ENCODE measurements at places on chromosomes 2 and 18.
A peak's percentile ranks its signal among the peaks of the same experiment; 100 is the strongest.

GRCh38 chr2:46175419-46175818 lies 121.8 kb upstream of the EPAS1 start:
- DNase-seq: peak; percentile 40

DNA sequence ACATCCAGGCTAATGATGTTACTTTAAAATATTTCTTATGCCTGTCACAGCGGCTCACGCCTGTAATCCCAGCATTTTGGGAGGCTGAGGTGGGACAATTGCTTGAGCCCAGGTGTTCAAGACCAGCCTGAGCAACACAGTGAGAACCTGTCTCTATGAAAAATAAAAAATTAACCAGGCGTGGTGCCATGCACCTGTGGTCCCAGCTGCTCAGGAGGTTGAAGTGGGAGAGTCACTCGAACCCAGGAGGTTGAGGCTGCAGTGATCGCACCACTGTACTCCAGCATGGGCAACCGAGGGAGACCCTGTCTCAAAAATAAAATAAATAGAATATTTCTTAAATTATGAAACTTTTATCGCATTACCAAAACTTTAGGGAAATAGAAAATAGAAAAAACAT lies 28.1 kb upstream of the ACTR3 start:
- no peak for DNase-seq

DNA sequence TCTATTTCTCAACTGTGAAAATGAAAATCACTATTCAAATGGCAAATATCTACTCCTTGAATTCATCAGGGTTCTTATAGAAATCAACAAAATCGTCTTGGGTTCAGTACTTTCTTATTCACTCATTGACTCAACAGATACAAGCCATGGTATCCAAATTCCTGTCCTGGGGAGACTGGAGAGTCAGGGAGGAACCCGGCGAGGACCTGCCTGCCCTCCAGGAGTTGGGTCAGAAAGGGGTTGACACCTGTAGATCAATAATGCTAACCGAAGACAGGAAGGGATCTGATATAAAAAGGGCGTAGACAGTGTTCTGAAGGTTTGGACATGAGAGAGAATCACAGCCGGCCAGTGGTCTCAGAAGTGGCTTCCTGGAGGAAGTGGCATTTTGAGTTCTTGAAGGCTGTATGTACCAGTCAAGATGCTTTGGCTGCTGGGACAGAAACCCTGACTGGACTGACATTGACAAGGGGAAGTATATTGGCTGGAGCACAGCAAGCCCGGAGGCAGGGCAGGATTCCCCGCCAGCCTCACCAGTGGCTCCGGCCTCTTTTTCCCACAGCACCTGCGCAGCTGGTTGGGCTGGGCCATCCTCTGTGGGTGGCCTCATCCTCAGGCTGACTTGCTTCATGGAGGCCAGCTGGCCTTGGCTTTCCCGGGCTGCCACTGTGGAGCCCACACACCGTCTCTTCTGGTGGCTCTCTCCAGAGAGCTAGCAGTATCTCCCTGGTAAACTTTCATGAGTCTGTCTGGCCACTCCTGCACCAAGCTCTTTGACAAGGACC lies 3.0 kb downstream of the LRRFIP1 start:
- DNase-seq: no peak

- DNase-seq: peak; percentile 19
Measured at GRCh38 chr18:62249478-62250097, 62.5 kb downstream of the RELCH start.

DNA sequence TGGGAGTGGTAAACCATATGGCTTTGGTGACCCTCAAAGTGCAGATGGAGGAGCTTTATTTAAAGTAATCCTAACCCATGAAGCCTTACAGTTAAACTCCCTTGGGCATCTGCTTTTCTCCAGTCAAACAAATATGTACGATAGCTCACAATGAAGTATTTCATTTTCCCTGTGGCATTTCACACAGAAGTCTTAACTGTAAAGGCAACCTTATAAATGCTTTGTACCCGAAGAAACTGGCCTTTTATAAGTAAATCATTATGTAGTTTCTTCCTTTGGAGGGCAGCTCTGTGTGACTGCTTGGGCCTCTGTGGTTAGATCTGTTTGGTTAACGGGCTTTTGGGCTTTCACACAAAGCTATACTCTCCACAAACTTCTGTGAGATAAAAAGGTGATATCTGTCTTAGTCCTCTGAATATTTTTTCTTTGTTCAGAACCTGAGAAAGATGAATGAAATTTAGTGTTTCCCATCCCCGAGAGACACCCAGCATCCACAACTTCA lies 46.6 kb downstream of the SCN1A start:
- DNase-seq: no peak

- DNase-seq: no peak
Measured at GRCh38 chr2:17835516-17835915, 19.3 kb downstream of the MSGN1 start.

DNA sequence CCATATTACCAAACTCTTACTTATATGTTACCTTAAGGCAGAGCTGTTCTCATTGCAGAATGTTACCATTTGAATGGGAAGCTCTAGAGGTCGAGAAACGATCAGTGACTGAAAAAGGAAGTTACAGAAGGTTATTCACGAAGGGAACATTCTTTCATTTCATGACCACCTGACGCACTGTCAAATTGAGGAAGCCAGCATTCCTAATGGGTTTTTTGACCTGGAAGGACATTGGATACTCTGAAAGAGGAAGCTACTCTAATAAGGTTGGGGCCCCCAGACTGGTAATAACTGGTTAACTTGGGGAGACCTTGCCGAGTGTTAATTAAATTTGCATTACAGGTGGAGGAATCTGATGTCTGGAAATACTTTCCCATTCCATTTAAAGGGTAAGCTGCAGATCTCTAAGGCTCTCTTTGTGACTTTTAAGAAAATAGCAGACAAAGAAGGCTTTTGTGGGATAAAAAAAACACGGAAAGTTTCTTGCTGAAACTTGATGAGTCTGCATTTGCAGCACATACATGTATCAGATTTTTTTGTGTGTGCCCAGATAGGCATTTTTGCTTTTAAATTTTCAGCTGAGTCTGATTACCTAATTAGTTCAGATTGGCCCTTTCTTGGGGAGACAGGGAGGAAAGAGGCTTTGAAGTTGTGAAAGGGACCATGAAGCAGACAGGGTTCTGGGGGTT lies 137.1 kb downstream of the LTBP1 start:
- no peak for DNase-seq

- no peak for DNase-seq
Measured at GRCh38 chr2:198100346-198100745, 296.0 kb downstream of the PLCL1 start.

DNA sequence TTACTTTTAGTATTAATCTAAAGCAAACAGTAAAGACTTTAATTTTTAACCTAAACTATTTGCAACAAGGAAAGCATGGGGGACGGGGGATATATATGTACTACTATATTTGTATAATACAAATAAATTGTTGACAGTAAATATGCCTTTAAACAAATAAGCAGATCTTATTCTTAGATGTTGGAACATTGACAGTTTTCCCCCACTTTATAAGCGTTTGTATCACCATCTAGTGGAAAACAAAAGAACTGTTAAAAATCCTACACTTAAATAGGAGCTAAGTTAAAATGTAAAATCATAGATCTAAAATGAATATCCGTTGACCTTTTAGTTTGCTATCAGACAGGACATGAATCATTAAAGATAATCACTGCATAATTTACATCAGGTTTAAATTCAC lies 50.0 kb downstream of the RBBP8 start:
- no peak for DNase-seq

DNA sequence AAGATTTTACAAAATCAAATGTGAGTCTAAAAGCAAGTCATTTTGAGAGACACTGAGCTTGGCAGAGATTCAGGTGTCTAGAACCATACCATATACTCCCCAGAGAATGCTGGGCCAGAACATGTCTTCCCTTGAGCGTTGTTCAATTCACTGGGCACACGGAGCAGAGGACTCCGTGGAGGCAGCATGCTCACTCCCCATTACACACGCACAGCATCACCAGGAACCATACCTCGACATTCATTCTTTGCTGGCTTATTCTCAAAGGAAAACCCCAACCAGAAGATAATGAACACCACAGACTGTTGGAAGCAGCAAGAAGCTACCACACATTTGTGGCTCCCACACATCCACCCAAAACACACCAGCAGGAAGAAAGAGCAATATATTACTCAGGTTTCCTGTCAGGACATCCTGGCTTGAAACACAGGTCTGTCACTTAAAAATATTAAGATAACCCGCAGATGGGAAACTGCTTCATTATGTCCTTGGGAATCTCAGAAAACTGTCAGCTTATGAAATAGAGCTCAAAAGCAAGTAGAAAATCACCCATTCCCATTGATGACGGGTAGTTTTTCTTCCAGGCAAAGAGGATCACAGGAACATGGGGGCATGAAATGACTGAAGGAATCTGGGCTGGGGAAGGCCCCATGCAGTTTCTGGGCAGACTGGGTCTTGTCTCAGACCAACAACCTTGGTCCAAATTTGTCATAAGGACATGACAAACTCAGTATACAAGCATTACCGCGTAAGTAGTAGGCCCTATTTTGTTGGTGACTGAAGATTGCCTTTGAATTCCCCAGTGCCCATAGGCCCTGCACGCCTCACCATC lies 46.4 kb downstream of the PCBP1 start:
- no peak for DNase-seq

- DNase-seq: no peak
Measured at GRCh38 chr2:36805635-36806224, 109.2 kb downstream of the VIT start.

- DNase-seq: no peak
Measured at GRCh38 chr2:4618141-4618540, 914.8 kb downstream of the DCDC2C start.

DNA sequence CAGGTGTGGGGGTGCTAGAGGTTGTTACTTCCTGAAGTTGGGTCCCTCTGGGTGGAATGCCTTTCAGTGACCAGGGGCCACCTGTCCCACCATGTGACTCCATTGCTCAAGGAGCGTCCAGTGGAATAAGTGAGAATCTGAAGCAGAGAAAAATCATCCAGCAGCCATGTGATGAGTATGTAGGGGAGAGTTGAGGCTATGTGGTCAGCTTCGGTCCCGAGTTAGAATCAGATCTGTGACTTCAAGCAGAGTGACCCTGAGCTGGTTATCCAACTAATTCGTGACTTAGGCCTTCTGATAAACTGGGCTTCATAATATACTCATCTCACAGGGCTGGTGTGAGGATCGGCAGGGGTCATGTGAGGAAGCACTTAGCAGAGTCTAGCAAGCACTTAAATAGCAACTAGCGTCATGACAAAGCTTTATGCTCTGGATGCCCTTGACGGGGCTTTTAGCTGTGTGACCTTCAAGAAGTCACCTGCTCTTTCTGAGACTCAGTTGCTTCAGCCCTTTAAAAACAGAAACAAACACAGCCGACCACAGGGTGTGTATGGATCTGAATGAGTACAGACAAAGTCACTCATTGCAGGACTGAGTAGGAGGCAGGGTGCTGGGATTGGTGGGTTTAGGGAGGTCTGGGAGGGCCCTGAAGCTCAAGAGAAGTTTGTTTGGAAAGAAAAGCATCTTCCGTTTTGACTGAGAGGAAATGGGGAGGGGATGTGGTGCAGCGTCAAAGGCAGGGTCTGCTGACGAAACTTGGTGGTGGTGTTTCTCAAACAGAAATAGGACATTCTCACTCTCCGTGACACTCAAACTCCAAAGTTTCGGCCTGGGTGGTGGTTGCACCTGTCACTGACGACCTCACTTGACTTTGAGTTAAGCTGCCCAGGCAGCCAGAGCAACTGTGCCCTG lies 264.0 kb upstream of the CXCR4 start:
- DNase-seq: no peak

- peak; percentile 41 for DNase-seq
Measured at GRCh38 chr2:205712508-205712907, 30.2 kb downstream of the NRP2 start.

DNA sequence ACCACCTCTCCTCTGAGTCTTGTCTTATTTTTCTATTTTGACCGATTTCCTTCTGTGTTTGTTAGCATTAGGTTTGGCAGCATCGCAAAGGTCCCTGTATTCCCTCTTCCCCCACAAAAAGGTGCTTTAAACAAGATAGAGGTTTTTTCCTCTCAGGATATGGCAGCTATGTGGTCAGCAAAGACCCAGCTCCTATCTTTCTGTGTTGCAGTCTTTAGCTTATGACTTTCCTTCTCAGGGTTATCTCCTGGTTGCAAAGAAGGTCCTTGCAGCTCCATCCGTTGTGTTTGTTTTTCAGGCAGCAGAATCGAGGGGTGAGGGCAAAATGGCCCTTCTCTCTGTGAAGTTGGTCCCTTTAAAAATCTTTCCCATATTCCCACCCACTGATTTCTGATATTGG lies 38.4 kb downstream of the GALNT1 start:
- DNase-seq: no peak

DNA sequence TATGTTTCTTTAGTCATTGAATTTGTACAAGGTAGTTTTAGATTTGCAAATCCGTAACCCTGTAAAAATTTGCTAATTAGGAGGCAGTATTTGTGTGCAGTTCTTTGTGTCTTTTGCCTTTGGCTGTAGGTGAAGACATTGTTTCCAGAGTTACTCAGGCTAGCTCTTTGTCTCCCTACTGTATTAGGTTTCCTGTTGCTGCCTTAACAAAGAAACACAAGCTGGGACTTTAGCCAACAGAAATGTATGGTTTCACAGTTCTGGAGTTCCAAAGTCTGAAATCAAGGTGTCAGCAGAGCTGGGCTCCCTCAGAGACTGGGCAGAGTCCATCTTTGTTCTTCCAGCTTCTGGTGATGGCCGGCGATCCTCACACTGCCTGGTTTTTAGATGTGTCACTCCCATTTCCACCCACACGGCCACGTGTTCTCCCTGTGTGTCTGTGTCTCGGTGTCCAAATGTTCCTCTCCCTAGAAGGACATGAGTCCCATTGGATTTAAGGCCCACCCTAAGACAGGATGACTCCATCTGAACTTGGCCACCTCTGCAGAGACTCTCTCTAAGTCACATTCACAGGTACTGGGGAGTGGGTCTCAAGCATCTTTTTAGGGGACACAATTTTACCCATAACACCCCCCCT lies 309.7 kb downstream of the GALR1 start:
- no peak for DNase-seq

DNA sequence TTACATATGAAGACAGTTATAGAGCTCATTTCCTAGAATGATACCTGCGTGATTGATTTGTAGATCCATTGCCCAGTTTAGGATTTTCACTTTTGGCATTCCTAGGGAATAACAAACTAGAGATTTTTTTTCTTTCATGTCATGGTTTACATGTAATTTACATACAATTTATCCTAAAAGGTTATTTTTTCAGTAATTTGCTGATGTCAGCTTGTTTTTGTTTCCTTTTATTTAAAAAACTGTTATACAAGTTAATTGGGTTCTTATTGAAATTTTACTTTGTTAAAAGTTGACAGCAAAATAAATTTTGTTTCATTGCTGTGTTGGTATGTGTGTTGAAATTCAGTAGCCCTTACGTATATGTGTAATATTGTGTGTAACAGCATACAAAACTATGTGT lies 23.4 kb downstream of the MTX2 start:
- no peak for DNase-seq

Measured in AG04449 (cell line).